Fibroblast of skin of right quadriceps (primary cell): ENCODE measurements at places on chromosomes 2 and 18.

- no peak for DNase-seq
Observed at GRCh38 chr2:216633616-216634369, 573 bp downstream of the IGFBP2 start.

DNA sequence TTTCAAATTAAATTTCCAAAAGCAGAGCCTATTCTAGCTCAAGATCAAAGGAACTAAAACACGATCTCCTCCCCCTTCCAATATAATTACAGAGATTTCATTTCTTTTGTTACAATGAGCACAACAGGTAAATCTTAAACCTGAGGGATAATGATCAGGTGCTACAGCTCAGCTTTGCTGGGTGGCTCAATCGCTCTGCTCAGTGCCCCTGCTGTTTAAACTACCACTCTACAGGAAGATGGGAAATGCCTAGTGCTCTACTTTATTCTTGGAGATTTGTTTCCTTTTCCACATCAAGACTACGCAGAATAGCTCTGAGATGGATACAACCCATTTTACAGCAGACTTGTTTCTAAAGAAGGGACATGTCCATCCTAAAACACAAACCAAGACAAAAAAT lies 162.3 kb downstream of the TCF4 start:
- no peak for DNase-seq

GRCh38 chr2:32627441-32627813 lies 423 bp upstream of the TTC27 start:
- peak; percentile 53 for DNase-seq

- DNase-seq, result no peak
Observed at GRCh38 chr18:11408555-11409065, 200.8 kb upstream of the SLC35G4 start.

DNA sequence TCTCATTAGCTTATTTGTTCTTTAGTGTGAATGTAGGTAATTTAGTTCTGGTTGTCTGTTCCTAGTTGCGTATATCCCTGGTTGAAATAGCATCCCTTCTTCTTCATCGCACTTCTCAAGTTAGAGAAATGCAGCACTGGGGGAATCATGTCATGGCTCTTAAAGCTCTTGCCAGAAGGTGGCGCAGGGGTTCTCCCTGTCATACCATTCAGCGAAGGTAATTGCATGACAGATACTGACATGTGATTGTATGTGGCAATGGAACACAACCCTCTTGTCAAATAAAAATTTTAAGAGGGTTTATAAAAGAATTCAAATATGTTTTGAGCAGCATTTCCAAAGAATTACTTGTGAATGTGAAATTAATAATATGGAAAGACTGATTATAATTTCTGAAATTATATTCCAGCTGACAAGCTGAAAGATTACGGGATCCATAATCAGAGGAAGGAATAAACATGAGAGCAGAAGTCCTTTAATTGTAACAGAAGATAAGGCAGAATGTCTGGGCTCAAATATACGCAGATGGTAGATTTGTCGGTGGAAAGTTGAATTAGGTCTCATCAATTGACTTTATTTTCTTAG lies 411.7 kb downstream of the DSEL start:
- DNase-seq, result peak; percentile 62

DNA sequence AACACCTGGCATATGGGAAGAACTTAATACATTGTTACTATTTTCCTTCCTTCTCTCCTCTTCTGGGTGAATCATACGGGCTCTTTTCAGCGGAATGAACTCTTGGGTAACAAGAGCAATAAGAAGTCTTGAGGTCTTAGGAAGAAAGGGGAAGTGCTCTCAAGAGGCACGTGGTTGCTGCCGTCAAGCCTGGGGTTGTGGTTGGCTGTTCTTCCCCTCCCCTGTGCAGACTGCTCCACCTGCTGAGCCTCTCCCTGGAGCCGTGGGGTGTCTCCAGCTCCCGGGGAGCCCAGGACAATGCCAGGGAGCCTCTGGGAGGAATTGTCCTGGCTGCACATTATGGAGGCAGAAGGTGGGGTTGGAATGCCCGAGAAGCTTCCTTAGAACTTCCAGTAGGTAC lies 19.4 kb downstream of the TOGARAM2 start:
- no peak for DNase-seq

GRCh38 chr18:48888773-48889080 lies 62.0 kb downstream of the SMAD7 start:
- DNase-seq, result no peak
